Fibroblast of mammary gland (primary cell): ENCODE measurements at places on chromosomes 7 and 10.

DNA sequence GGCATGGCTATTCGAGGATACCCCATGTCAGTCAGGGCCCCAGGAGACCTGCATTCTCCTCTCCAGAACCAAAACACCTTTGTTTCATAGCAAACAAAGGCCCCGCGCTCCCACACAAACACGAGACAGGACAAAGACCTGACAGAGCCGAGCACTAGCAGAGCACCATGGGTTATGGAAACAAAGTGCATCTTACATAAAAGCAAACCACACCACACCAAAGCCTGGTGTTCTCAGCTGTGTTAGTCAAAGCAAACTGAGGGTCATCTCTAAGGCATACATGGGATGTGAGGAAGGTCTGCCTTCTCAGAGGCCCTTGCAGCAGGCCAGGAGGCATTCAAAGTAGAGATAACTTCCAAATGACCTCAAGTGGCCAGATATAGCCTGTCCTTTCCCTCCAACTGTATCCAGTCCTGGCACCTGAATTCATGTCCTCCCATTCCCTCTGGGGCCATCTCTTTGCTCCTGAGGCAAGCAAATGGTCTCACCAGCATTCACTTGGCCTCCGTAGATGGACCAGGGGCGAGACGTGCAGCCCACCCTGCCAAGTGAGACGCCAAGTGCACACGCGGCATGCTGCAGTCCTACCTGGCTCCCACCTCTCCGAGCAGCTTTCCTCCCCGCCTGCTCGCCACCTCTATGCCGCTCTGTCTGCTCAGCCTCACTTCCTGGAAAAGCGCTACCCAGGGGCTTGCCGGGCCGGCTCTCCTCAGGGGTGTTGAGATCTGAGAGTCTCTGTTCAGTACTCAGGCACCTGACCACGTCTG lies 45.3 kb upstream of the PDLIM1 start:
- no peak for DNase-seq

- DNase-seq = no peak
These were observed 34.1 kb upstream of the NUB1 start for GRCh38 chr7:151307536-151307935.

GRCh38 chr10:122492999-122493481 lies 31.7 kb downstream of the HTRA1 start:
- DNase-seq = peak; percentile 88

GRCh38 chr10:79052291-79053080 lies 16.3 kb upstream of the ZMIZ1 start:
- no peak for DNase-seq

DNA sequence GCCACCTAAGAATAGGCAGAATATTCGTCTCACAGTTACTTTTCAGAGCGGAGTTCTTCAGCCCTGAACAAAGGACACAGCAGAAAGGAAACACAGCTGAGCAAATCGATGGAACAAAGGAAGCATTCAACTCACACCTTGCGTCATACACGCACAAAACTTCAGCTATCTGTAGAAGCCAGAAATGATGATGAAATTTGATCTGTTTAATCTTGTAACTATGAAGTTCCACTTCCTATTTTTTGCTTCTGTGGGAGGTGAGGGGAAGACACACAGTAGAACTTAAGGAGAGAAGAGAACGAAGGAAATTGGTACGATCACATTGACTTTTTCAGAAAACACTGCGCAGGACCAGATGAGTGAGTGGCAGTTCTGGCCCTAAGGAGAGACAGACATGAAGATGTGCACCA lies 26.2 kb downstream of the FAM171A1 start:
- DNase-seq = peak; percentile 59

GRCh38 chr10:11036424-11037011 lies 18.8 kb downstream of the CELF2 start:
- peak; percentile 78 for DNase-seq

DNA sequence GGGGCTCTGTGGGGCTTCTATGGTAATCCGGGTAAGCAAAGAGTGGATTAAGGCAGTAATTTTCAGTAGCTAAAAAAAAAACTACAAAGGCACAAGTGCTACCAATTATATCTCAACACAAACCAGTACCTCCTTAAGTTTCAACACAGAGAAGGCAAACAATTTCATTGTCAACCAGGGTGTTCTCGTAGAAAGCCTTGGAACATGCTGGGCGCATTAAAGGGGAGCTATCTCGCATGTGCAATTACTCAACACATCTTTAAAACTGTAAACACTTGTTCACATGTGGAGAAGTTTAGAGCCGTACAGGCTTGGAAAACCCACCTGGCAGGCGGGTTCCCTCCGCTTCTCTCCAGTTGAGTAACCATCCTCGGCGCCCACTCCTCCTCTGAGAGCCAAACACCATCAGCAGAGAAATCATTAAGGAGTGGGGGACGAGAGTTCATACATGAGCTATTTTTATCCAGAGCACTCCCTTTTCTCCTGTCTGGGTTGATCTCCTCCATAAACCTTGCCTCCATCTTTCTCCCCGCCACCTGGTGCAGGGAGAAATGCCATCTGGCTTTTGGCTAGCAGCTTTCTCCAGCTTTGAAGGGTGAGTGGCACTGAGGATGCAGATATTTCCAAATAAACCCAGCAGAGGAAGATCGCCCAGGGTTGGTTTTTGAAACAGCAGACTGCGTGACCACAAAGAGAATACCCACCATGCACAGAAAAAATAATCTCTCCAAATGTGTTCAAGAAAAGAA lies 287.1 kb downstream of the WDR11 start:
- DNase-seq = no peak

DNA sequence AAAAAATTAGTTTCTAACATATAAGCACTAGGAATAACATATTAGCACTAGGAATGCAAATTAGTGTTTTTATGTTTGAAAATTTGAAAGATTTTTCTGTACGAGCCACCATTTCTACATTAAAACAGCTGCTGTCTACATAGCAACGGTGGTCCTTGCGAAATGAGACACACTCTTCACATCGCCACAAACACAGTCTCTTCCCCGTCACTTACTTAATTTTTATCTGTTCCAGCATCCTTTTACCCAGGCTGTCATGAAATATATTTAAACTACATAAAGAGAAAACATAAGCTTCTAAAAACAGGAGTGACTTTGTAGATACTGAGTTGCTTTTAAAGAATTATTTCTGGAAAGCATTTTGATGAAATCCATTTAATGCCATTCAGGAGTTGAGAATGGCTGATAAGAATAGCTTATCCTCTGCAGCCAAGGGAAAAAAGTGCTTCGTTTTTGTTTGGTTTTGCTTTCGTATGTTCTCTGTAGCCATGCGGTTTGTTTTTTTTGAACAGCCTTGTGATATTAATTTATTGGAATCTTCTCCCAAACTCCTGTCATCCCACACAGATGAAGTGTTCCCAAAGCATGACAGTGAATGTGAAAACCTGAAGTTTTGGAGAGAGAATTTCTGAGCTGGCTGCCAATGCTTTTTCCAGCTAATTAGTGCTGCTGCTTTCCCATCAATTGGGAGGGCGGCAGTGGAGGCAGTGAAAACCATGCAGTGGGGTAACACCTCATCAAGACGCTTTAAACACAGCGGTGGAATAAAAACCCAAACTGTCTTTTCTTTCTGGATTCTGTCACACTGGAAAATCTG lies 603.7 kb upstream of the ADARB2 start:
- DNase-seq = no peak

DNA sequence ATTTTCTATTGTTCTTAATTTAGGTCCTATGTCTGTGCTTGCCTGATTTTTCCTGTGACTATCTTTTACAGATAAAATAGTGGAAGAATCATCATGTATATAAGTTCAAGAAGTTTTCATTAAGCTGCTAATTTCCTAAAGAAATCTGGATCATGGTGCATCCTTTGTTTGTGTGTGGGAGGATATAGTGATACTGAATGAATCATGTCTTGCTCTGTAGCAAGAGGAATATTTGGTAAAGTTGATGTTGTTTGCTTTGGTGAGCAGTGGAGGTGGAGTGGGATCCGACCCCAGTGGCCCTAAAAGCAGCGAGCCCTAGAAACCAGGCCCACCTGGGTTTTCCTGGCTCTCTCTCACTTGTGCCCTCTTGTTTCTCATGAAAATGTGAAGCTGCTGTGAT lies 83.7 kb downstream of the CCNY start:
- DNase-seq = peak; percentile 71

DNA sequence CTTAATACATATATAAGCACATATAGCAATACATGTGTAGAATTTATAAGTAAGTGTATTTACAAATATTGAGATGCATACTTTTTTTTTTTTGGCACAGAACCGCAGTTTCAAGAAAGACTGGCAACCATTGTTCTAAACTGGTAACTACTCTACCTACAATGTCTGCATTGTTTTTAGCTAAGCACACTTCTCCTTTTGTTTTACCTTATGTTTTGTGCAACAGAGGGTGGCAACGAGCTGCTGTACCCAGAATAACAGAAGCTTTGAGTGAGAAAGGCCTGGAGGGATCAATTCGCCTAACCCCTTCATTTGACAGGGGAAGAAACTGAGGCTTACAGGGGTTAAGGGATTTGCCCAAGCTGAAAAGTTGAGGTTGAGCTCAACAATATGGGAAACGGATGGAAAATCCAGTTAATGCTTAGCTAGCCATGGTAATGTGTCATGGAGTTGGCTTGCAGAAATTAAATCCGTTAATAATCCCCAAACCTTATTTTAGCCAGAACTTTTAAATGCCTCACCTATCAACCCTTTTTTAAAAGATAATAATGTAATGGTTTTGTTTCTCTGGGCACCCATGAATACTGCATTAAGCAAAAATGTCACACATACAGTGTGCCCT lies 25.5 kb downstream of the FZD1 start:
- no peak for DNase-seq

- DNase-seq = no peak
These were observed 44.3 kb upstream of the MAGI2 start for GRCh38 chr7:79497728-79498127.

- peak; percentile 77 for DNase-seq
These were observed 30.0 kb downstream of the SFXN4 start for GRCh38 chr10:119135513-119135881.

- DNase-seq = no peak
These were observed 27.8 kb downstream of the ABI1 start for GRCh38 chr10:26832960-26833359.

DNA sequence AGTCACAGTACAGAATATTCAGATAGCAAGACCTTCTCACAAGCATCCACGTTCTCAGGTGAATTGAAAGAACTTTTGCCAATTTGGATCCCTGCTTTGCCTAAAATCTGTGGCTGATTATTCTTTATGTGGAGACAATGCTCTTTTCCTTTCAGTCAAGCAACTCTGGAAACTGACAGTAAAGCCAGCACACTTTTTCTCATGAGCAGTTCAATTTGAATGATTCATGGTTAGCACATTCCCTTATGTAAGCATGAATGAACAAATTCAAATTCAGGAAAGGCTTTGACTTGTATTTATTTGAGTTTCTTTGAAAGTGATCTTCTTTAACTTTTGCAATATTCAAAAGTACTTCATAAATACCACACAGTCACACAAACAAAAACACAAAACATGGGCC lies 57.6 kb downstream of the MEOX2 start:
- DNase-seq = peak; percentile 37

DNA sequence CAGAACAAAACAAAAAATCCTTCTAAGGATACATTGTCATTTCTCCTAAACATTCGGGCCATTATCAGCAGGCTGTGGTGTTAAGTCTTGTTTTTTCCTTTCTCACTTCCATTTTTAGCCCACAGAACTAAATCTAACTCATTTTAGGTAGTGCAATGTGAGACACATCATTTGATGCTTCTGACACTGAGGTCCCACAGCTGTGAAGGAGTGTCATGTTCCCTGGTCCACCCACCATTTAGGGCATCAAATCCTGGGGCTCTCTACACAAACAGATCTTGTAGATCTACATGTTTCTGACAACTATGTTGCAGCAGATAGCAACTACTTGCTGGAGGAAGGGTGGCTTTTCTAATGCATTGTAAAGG lies 232.5 kb upstream of the IGFBP3 start:
- DNase-seq = no peak

DNA sequence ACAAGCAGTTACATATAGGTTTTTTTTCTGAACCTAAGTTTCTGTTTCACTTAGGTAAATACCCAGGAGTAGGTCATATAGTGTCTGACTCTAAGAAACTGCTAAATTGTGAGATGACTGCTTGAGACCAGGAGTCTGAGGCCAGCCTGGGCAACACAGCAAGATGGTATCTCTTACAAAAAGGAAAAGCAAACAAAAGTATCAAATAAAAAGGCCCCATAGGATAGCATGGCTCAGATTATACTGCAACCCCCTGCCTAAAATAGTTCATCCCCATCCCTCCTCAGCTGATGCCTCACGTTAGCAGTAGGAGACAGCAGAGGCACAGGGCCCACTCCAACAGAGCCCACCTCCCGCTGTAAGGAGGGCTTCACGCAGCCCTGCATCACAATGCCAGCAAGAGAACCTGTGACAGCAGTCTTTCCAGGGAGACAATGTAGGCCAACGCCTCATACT lies 90.3 kb downstream of the SRPK2 start:
- no peak for DNase-seq

DNA sequence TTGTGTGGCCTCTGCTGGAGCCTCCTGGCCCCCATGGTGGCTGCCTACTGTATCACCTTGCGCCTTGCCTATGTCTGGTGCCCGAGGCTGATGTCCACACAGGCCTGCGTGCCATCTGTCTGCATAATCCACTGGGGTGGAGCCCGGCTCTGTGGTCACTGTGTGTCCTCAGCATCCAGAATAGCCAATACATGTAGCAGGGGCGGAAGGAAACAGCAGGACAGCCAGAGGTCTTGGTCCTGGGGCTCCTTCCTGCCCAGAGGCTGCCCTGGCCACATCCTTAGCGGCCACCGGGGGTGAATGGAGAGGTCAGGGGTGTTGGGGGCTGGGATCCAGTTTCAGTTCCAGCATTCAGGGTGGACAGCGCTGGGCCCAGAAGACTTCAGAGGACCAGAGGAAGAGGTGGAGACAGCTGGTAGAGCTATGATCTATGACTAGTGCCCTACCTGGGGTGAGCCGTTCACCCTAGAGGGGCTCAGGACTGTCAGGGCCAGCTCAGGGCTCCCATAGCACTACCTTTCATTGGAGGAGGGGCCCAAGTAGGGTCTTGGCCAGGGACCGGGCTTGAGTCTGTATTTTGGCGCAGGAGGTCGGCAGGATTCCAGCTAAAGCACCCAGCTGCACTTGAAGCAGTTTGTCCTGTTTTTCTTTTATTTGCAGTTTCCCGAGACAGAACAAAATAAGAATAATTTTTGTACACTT lies 15.9 kb downstream of the YKT6 start:
- no peak for DNase-seq

- DNase-seq = no peak
These were observed 7.0 kb downstream of the NFKB2 start for GRCh38 chr10:102402512-102402896.

- peak; percentile 64 for DNase-seq
These were observed 58.4 kb upstream of the PCGF5 start for GRCh38 chr10:91162050-91162494.

GRCh38 chr7:110693344-110693743 lies 397.6 kb upstream of the LRRN3 start:
- no peak for DNase-seq
